Mucosa of gallbladder (tissue), 1 donor: ENCODE measurements at places on chromosomes 2 and 18. TPM values are rescaled to one million over a fixed set of nuclear protein-coding genes. Genes with fewer than 3 reads are reported as not detected.

The COA5 gene
- 37.2 TPM for total RNA-seq

The NAT8 gene
- 2.4 TPM for total RNA-seq

The CNOT11 gene
- total RNA-seq, result 67.5 TPM

The POTEI gene
- 0.03 TPM for total RNA-seq

The IL1RL1 gene
- 8.7 TPM for total RNA-seq

The ZNF397 gene
- 33.1 TPM for total RNA-seq

The HOXD4 gene
- total RNA-seq, result 1.0 TPM

The DYSF gene
- 12.8 TPM for total RNA-seq

The COQ10B gene
- total RNA-seq, result 22.7 TPM

The C2orf81 gene
- 12.9 TPM for total RNA-seq

The SPP2 gene
- not detected for total RNA-seq

The TXNDC9 gene
- total RNA-seq, result 20.2 TPM

The GCG gene
- total RNA-seq, result 0.17 TPM

The OTOS gene
- not detected for total RNA-seq

The POMC gene
- 6.8 TPM for total RNA-seq

The LRRTM1 gene
- total RNA-seq, result 1.2 TPM

The COLEC12 gene
- total RNA-seq, result 4.9 TPM

The RAB12 gene
- total RNA-seq, result 26.3 TPM

The ZNF236 gene
- 20.8 TPM for total RNA-seq

The KCTD18 gene
- total RNA-seq, result 16.1 TPM

The MAPRE3 gene
- 25.2 TPM for total RNA-seq

The SLC4A5 gene
- total RNA-seq, result 4.7 TPM

The IMPA2 gene
- total RNA-seq, result 64.2 TPM

The TUBA3E gene
- total RNA-seq, result not detected

The MOB1A gene
- 119 TPM for total RNA-seq

The UPP2 gene
- total RNA-seq, result not detected

The KLHL41 gene
- 6.2 TPM for total RNA-seq

The GKN2 gene
- not detected for total RNA-seq

The SIX3 gene
- not detected for total RNA-seq

The PPIG gene
- total RNA-seq, result 44.9 TPM

The NOP58 gene
- 30.8 TPM for total RNA-seq

The SERPINB7 gene
- 0.17 TPM for total RNA-seq

The KRTCAP3 gene
- total RNA-seq, result 65.7 TPM

The DPP4 gene
- 28.1 TPM for total RNA-seq

The CCDC141 gene
- 90.3 TPM for total RNA-seq

The WNT6 gene
- 1.5 TPM for total RNA-seq

The EIF5B gene
- total RNA-seq, result 24.5 TPM

The DQX1 gene
- total RNA-seq, result 0.43 TPM

The DSG4 gene
- total RNA-seq, result not detected

The SESTD1 gene
- 95.4 TPM for total RNA-seq

The LCT gene
- total RNA-seq, result not detected

The STRADB gene
- total RNA-seq, result 52.2 TPM

The MYOM1 gene
- 138 TPM for total RNA-seq

The KHK gene
- total RNA-seq, result 6.1 TPM

The KLF11 gene
- 22.8 TPM for total RNA-seq

The CSRNP3 gene
- 7.1 TPM for total RNA-seq

The REG3A gene
- 2.9 TPM for total RNA-seq

The CASP10 gene
- 18.9 TPM for total RNA-seq

The TTN gene
- total RNA-seq, result 92.5 TPM

The DUSP28 gene
- 4.0 TPM for total RNA-seq
